ENCODE measurements at places on chromosomes 12 and 14.

- DNase-seq: peak; percentile 23
These were observed 108.5 kb upstream of the ESRRB start for GRCh38 chr14:76267322-76268046.

DNA sequence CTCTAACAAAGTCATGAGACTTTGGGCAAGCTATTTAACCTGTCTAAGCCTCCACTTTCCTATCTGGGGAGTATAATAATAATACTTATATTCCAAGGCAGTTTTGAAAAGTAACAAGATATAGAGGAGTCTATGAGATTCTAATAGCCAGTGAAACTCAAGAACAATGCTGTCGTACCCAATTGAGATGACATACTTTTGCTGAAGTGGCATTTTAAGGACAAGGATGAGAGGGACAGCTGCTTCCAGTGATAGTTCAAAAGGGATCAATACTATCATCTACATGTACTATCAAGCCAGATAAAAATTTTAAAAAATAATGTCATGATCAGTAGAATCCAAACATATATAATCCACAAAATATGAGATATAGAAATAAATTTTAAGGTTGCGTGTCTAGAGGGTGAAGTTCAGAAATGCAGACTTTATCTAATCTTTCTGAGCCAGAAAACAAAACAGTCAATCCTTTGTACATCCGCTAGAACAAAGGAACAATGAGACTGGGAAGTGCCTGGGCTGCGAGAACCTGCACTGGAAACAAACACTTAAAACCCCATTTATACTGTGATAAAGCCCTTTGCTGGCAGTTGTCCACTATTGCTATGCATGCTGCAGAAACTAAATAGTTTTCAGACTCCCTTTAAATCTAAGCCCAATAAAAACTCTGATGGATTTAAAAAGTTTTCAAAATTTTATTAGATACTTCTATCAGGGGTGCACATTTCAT lies 38.6 kb downstream of the PTPRB start:
- DNase-seq: no peak

DNA sequence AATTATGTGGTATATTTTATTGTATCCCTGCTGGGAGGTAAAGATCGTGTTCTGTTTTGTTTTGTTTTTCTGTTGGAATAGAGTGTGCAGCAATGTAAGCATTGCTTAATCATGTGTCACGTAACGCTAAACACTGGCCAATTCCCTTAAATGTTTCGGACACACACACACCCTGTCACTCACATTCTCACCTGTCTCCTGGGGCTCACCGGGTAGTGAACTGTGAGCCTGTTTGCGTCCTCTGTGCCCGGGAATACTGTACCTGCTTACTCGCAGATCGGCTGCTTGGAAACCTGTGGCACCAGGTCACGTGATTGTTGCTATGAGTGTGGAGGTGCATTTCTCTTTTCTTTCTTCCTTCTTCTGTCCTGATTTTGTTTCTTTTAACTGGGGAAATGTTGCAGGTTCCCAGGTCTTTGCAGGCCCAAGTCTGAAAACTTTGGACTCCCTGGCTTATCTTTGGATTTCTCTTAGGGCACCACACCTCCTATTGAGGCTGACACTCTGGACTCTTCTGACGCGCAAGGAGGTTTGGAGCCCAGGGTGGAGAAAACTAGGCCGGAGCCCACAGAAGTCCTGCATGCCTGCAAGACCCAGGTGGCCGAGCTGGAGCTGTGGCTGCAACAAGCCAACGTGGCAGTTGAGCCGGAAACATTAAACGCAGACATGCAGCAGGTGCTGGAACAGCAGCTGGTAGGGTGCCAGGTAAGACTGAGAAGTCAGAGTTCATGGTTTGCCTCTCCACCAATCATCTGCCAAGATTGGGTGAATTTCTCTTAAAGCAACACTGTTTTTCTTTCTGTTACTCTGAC lies 181.1 kb downstream of the ESR2 start:
- DNase-seq: no peak

DNA sequence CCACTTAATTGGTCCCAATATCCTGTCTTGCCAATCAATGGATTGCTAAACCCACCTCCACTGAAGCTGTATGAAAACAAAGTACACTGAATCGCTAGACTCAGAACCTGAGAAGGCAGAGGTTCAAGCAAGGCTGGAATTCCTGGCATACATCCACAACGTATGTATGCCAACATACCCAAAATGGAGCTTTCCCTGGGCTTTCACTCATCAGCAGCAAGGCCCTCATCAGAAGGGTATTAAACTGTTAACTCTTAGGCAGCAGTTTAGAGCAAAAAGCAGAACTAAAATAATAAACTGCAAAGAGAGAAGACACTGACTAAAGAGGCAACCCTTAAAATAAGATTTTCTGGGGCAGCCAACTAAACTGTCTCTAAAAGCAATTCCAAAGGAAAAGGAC lies 13.6 kb downstream of the MED13L start:
- no peak for DNase-seq

GRCh38 chr12:132772606-132773005 lies 11.0 kb upstream of the ANKLE2 start:
- DNase-seq: no peak

GRCh38 chr12:106204312-106204711 lies 43.5 kb downstream of the CKAP4 start:
- DNase-seq: no peak

- DNase-seq: no peak
These were observed 9.1 kb upstream of the PLEKHH1 start for GRCh38 chr14:67523764-67524633.

DNA sequence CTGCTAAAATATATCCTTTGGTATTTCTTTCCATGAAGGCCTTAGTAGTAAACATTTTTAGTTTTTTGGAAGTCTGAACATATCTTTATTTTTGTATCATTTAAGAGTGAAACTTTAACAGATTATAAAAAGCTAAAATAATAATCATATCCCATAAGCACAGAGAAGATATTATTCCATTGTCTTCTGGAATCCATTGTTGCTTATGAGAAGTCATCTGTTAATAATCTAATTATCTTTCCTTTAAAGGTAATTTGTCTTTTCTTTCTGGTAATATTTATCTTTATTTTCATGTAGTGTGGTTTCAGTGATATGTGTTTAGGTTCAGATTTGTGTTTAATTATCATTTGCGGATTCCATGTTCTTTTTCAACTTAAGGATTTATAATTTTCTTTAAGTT lies 261.7 kb downstream of the MSRB3 start:
- no peak for DNase-seq

DNA sequence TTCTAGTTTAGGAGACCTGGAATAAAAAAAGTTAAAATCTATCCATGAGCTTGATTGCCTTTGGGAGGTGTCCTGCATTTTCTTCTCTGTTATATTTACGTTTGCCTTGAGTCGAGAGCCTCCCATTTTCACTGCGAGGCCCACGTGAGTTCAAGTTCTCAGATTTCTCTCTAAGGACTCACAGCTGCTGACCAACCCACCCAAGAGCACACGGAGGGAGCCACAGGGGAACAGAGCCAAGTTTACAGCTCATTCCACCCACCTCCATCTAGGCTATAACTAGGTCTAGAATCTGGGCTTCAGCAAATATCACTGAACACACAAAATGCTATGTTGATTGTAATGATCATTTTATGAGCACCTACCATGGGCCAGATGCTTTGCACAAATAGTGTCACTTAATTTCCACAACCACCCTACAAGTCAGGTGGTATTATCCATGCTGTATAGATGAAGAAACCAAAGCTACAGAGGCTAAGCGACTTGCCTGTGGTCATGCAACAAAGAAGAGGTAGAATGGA lies 16.7 kb downstream of the ALDH1L2 start:
- no peak for DNase-seq

Measured in activated CD8-positive, alpha-beta T cell treated with anti-CD3 and anti-CD28 coated beads, Interleukin-2, amount 10 ng/mL, durations not matched to agents 7 days and 5 days (primary cell).